ENCODE measurements at places on chromosomes 12 and 14.

GRCh38 chr12:119681728-119682638, 14.1 kb downstream of the PRKAB1 start:
- DNase-seq = no peak

DNA sequence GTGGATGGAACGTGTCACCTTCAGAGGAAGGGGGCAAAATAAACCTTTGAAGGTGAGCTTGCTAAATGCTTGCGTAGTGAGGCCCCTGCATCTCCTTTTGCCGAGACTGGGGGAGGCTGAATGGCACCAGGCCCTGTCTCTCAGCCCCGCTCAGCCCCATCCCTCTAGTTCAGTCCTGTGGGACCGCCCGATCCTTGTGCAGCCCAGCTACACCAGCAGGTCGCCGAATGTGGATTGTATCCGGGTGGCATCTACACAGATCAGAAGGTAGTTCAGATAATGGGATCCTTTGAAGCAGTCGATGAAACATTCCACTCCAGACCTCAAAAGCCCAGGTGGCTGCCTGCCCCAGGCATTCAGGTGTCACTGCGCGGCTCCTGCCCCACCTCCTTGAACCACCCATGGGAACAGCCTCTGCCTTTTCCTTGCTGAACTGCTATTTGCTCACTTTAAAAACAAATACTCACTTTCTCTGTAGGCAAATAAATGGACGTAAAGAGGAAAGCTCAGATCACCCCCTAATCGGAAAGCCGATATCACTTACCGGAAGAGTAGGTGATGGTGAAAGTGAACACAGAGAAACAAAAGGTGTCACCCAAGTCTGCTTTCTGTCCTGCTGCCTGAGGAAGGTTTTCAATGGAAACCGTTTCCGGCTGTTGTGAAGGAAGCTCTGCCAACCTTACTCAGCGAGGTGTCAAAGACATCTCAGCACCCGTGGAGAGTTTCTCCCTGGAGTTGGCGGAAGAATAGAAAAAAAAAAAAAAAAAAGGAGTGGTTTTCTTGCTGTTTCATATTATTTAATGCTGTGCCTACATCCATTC, 100.3 kb upstream of the NCOR2 start:
- no peak for DNase-seq

DNA sequence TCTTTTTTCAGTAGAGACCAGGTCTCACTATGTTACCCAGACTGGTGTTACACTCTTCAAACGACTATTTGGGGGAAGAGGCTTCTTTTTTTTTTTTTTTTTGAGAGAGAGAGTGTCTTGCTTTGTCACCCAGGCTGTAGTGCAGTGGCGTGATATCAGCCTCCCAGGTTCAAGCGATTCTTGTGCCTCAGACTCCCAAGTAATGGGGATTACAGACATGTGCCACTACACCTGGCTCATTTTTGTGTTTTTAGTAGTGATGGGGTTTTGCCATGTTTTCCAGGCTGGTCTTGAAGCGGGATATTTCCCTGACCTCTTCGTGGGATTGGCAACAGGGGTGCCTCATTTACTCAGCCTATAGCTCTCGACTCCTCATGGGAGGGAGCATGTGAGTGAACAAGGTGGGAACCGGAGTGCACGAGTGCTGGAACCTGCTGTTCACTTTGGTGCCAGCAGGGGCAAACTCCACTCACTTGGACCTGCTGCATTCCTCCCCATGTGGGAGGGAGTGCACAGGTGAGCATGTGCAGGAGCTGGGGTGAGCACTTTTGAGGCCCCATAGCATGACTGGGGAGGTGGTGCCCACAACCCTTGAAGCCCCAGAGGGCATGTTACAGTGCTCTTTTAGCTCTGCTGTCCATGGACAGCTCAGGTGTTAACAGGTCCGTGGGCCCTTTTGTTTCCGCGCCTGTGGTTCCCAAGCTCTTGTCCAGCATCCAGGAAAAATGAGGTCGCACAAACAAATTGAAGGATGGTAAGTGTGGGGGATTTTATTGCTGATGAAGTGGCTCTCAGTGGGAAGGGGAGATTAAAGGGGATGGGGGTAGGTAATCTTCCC, 79.1 kb upstream of the HECTD1 start:
- DNase-seq = no peak

GRCh38 chr12:3990501-3991280, 117.5 kb upstream of the PARP11 start:
- DNase-seq = no peak

GRCh38 chr12:5059358-5059757, 15.7 kb downstream of the KCNA5 start:
- no peak for DNase-seq

GRCh38 chr14:33679461-33680225, 271.2 kb downstream of the EGLN3 start:
- no peak for DNase-seq

DNA sequence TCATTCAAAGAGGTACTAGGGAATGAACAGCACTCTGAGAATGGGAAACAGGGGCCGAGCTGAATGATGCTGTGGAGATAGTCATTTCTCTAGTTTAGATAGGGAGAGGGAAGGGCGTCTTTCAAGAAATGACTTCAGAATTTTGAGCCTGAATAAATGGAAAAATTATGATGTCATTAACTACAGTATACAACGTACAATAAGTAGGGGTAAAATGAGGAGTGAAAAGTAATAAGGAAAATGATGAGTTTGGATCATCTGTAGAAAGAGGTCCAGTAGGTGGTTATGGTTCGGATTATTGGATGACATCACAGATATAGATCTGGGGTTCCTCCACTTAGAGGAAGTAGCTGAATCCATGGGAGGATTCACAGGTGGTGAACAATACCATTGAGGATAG, 960.0 kb downstream of the DIO2 start:
- DNase-seq = no peak

- no peak for DNase-seq
These were observed 63.2 kb upstream of the RFX4 start for GRCh38 chr12:106519607-106520021.

GRCh38 chr12:118060301-118061010, 523 bp downstream of the WSB2 start:
- DNase-seq = no peak

DNA sequence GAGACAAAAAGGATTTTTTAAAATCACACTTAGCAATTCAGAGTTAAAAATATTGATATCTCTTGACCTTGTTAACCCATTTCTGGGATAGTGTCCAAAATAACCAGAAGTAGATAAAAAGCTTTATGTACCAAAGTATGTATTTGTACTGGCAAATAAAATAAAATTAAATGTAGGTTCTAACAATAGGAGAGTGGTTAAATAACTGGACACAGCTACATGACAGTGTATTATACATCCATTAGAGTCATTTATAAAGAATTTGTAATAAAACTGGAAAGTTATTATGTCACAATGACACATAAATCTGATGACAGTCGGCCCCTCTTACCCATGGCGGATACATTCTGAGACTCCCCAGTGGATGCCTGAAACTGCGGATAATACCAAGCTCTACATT, 34.0 kb downstream of the BMAL2 start:
- DNase-seq = no peak

- no peak for DNase-seq
These were observed 129.1 kb downstream of the KITLG start for GRCh38 chr12:88451205-88451604.

Measured in stimulated activated CD8-positive, alpha-beta memory T cell treated with anti-CD3 and anti-CD28 coated beads, Interleukin-4, amount 100 ng/mL, for 1 hour (primary cell).